ENCODE measurements at places on chromosomes 5 and 9.

DNA sequence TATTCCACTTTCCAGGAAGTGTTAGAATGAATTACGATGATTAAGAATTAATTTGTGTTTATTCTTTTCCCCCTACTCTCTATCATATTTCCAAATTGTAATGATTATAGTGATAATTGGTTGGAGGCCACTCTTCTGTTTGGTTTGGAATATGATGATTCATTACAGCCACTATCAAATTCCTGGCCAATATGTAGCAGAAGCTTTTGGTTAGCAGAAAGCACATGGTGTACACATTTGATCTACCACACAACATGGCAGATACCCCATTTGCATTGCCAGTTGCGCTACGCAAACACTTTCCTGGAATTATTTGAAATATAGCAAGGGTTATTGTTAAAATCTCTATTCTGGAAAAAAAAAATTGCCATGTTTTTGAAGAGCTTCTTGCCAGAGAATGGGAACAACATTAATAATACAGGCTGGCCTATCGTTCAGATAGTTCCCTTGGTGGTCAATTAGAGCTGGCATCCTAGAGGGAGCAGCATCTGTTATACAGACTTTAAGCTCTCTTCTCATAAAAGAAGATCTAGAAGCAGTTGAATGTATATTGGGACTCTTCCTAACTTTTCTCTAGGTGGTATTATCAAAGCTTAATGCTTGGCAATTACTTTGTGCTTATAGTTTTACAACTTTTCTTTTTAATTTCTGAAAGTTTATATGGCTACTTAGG, 455.0 kb upstream of the ACTBL2 start:
- no peak overlapping the region for H3K4me3 ChIP-seq
- no peaks in the 10 kb centered on the region for H3K4me1 ChIP-seq
- no peak overlapping the region for H3K27ac ChIP-seq
- no peak for DNase-seq
- H3K36me3 ChIP-seq, result no peaks in the 10 kb centered on the region

DNA sequence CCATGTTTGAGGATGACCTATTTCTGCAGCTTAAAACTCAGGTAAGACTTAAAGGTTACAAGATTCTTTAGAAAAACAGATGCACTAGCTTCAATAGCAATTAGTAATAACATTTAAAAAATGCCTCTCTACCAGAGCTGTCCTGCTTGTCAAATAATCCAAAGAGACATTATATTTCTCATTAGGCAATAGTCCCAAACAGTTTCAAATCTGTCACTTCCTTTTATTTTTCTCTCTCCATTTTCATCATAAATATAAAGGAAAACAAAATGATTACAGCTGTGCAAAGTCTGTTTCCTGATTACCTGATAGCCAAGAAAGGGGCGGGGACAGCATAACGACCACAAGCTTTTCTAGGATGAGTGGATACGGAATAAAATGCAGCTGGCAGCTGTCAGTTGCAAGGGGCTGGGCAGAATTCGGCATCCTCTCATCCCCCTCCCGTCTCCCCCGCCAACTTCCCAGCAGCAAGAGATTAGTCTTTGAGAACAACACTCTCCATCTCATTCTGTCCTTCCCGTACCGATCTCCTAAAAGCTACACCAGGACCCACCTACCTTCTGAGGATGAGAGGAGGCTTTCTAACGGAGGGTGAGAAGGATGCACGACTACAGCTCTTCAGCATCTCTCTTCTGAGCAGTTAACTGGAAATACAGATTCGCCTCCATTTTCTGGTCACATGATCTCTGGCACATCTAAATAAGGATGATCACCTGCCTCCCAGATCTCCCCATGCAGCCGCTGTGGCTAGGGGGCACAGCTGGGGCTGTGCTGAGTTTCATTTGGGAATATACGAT, 72.5 kb upstream of the PCA3 start:
- H3K4me1 ChIP-seq, result no peaks in the 10 kb centered on the region
- H3K4me3 ChIP-seq, result peak overlapping the region; percentile 12
- H3K36me3 ChIP-seq, result no peaks in the 10 kb centered on the region
- H3K27me3 ChIP-seq, result no peaks in the 10 kb centered on the region
- H3K27ac ChIP-seq, result no peak overlapping the region

DNA sequence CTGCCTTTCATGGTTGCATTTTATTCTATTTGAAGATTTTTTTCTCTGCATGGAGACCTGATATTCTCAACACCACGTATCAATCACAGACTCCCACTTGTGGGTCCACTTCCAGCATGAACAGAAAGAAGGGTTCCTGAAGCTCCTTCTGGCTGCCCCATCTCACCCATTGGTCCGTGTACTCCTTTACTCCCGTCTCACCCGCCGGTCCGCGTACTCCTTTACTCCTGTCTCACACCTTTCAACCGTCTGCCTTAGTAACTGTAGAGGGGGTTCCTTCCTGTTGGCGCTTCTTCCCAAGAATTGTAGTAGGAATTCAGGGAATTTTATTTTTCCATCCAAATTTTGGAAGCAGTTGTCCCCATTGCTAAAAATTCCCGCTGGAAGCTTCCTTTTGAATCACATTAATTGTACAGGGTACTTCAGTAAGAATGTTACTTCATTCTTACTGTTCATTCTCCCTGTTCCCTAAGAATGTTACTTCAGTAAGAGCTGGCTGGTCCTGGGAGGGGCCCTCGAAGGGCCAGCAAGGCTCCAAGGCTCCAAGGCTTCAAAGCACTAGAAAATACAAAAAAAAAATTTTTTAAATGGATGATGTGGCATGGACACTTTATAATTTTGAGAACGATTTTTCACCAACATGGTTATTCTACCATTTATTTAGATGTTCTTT, 3.9 kb upstream of the LPCAT1 start:
- H3K27me3 ChIP-seq, result no peaks in the 10 kb centered on the region
- no peaks in the 10 kb centered on the region for H3K4me1 ChIP-seq
- H3K36me3 ChIP-seq, result no peaks in the 10 kb centered on the region
- no peak overlapping the region for H3K4me3 ChIP-seq
- H3K27ac ChIP-seq, result no peak overlapping the region

GRCh38 chr9:87059772-87060171, 112.5 kb upstream of the GAS1 start:
- no peak overlapping the region for H3K4me3 ChIP-seq
- no peaks in the 10 kb centered on the region for H3K36me3 ChIP-seq
- no peaks in the 10 kb centered on the region for H3K27me3 ChIP-seq

GRCh38 chr5:161372682-161373344, 173.7 kb downstream of the GABRB2 start:
- H3K4me3 ChIP-seq, result no peak overlapping the region
- DNase-seq, result no peak

GRCh38 chr5:122312591-122313406, 762 bp downstream of the SNCAIP start:
- peaks cover 56% of the 10 kb centered on the region for H3K27me3 ChIP-seq
- peaks cover 3% of the 10 kb centered on the region for H3K4me1 ChIP-seq
- H3K4me3 ChIP-seq, result peak overlapping the region; percentile 69
- DNase-seq, result peak; percentile 33
- no peaks in the 10 kb centered on the region for H3K36me3 ChIP-seq

DNA sequence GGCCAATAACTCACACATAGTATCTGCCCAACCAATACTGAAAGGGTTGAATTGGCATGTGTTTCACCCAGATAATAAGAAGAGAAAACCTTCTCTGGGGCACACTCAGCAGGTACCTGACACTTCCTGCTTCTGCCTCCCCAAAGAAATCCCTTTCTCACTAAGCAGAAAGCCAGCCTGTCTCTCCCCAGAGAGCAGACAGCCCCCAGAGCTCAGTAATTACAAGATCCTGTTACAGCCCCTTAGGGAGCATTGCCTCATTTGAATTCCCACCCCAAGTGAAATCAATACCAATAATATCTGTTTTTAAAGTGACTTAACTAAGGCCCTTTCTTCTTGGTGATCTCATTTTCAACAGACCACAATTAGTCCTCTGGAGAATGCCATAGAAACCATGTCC, 38.5 kb upstream of the FOXI1 start:
- H3K4me1 ChIP-seq, result no peaks in the 10 kb centered on the region
- no peak overlapping the region for H3K4me3 ChIP-seq
- no peaks in the 10 kb centered on the region for H3K27me3 ChIP-seq
- no peak for DNase-seq

Measured in psoas muscle (tissue), 8 donors.